ENCODE measurements at places on chromosomes 12 and 14.

DNA sequence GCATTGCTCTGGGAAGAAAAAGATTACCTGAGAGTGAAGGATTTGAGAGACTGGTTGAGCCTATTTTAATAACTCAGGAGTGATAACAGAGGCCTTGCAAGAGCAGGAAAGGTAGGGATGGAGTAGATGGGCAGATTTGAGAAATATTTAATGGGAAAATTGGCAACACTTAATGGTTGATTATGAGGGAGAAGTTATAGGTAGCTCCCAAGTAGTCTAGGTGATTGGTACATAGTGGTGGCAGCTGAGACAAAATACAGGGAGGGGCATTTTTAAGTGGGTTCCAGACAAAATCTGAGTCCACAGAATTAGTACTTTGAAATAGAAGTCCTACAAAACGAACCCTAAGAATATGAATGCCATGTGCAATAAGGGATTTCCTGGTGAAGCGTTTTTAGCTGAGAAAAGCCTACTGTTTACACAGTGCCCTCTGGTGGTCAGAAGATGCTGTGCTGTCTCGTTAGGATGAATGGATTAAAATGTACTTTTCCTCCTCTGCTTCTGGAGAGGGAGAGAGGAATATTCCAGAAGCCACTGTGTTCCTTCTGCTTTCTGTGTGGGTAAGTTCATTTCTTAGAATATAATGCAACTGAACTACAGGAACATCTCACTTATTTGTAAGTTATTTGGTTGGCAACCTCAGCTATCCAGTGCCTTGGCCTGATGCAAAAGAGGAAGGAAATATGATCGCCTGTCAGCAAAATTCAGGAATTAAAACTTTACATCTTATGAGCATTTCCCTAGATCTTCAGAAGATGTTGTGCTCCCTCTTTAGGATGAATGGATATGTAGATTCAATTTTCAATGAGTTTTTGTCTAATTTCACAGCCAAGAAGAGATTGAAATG is 6.5 kb downstream of the ZBTB1 start:
- DNase-seq: no peak

DNA sequence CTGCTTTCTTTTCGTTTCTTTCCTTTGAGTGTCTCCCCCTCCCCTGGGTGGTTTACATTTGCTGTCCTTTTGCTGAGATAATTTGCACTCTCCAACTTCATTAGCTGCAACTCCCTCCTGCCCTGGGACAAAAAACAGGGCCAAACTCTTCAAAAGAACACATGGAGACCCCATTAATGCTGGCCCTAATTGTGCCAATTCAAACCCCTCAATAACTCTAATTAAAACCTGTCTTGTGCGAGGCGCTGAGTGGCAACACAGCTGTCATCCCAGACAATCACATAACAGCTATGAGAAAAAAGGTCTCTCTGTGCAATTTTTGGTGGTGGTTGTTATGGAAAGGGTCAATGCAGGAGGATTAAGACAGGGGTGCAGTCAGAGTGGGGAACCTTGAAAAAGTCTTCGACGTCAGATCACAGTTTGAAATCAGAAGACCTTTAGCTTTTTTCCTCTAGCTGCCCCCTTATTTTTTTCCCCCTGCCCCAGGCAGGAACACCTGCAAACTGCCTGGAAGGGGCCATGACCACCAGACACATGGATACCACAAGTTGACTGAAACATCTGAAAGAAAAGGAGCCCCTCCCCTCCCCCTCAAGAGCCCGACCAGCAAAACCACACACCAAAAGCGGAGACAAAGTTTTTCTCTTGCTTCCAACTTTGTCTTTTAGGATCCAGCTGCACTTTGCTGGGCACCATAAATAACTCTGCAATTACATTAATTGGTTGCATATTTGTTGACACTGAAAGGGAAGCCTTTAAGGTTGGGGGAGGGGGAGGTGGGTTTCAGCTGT is 26.5 kb upstream of the SMOC1 start:
- DNase-seq: no peak

DNA sequence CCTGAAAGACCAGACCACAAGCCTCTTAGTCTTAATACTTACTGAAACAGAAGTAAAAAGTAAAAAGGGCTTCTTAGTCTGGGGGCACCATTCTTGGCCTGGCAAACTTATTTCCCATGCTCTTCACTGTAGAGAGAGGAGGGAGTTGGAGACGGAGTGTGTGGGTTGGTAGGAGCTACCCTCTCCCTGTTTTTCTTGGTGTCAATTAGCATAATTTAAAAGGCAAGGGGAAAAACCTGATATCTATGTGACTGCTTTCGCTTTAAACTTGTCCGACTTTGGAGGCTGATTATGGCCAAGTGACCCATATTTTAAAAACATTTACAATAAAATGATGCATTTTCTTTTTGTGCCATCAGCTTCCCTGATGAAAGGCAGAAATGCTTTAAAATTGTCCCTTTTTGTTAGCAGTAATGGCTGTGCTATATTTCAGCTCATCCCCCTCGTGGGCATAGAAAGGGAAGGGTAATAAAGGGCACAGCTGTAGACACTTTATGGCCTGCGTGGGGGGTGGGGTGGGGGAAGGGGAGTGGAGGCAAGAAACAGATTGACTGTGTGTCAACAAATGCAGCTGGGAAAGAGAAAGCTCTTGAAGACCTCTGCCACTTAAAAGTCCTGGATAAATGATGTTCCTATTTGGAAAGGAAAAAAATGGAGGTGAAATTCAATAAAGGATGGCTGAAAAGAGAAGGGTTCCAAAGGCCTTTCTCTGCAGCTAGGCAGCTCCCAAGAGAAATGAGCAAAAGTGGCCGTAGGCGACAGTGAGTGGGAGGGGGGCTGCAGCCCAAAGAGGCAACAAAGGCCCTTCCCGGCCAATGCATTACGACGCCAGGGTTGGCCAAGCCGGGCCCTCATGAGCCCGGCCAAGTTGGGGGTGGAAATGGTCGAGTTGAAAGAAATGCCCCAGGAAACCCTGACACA is 57.5 kb upstream of the TMEM263 start:
- DNase-seq: no peak

GRCh38 chr14:96126783-96127271 is 77.8 kb upstream of the BDKRB2 start:
- no peak for DNase-seq

DNA sequence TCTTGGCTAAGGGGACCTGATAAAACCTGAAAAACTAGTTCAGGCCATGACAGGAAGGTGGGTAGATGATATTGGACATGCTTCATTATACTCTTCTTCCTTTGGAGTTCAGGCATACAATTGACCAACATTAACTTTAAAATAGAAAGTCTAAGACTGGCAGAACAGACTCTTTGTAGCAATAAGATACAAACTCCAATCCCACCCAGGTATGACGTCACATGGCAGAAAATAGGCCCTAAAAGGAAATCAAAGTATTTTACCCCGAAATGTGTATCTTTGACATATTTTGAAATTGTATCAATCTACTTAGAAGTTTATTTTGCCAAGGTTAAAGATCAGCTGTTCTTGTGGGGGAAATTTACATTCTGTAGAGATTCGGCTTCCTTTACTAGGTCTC is 198.1 kb upstream of the LRIG3 start:
- no peak for DNase-seq

DNA sequence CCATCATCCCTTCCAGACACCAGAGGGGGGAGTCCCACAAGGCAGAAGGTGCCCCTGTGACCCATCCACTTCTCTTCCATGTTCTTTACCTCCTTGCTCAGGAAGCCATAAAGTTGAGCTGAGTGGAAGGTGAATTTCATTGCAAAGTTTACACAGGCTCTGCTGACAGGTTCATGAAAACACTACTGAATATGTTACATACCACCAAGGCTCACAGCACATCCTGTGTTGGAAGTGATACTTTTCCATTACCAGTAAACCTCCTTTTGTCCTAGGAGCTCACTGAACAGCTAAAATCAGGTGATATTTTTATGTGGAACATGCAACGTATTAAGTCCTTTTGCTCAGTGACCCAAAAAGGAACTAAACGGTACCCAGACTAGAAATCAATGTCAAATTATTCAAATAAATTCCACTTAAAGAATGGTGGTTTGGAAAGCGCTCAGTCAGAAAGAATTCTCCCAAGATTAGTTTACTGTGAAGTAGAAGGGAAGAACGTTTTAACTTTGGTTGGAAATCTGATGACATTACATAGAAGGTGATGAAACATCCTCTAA is 196.2 kb upstream of the NUDT4 start:
- DNase-seq: no peak

GRCh38 chr12:46267575-46267824 is 1.3 kb downstream of the SLC38A1 start:
- no peak for DNase-seq

- DNase-seq: no peak
These were observed 216.2 kb upstream of the PLEKHG7 start for GRCh38 chr12:92486443-92487137.

DNA sequence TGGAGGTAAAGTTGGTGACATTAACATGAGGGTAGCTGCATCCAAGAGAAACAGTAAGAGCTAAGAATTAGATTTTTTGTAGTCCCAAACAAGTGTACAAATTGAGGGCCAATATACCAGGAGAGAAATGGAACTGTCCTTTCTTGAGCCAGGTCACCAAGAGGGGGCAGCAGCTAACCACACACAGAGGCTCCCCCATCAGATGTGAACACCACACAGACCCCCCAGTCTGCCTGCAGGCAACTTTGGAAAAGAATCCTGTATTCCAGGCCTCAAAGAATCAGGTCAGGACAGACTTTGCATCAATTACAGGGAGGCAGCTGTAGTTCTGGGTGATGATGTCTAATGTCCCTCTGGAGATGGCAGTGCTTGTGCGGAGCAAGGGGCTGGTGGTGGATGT is 77.9 kb downstream of the SPTB start:
- no peak for DNase-seq

- no peak for DNase-seq
These were observed 20.5 kb downstream of the SLC11A2 start for GRCh38 chr12:51005671-51006070.

DNA sequence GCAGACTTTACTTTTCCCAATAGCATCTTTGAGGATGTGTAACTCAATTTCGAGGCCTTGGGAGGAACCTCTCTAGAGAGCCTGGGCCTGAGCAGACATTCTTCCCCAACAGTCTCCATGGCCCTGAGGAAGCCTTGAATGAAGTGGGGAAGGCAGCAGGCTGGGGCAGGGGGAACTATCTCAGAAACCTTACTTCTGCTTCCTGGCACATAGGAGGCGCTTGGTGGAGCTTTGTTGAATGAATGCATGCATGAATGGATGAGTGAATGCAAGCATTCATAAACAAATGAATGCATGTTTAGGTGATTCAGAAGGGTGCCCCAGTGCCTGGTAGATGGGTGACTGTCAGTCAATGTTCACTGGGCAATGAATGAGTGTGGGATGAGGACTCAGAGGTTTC is 58.3 kb downstream of the GALNT16 start:
- DNase-seq: no peak

- DNase-seq: no peak
These were observed 136.8 kb downstream of the ADGRD1 start for GRCh38 chr12:131090274-131091210.

- DNase-seq: no peak
These were observed 23.2 kb upstream of the CCNT1 start for GRCh38 chr12:48739618-48740269.

DNA sequence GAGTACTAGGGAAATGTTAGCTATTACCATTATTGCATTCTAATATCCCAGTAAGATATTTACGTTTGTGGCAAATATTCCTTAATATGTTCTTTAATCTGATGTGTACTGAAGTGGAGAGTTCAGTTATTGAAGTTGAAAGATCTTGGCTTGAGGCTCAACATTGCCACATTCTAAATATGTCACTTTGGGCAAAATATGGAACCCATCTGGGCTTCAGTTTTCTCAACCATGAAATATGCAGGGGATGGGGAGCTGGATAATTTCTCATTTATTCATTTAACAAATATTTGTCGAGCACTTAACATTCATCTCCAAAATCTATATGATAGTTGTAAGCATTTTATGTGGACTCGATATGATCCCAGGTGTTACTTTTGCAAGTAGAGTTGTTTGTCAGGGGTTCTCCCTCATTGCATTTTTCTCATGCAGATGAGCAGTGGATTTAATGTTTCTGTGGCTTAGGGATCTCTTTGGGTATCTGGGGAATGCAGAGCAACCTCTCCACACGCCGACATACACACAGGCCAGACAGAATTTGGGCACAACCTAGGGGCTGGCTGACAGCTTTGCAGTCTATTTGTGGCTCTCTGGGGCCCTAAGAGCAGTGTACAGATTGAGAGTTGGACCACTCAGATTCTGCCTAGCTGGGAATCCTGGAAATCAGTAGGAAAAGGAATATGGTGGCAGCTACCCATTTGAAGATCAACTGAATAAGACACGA is 26.6 kb upstream of the APPL2 start:
- DNase-seq: no peak

DNA sequence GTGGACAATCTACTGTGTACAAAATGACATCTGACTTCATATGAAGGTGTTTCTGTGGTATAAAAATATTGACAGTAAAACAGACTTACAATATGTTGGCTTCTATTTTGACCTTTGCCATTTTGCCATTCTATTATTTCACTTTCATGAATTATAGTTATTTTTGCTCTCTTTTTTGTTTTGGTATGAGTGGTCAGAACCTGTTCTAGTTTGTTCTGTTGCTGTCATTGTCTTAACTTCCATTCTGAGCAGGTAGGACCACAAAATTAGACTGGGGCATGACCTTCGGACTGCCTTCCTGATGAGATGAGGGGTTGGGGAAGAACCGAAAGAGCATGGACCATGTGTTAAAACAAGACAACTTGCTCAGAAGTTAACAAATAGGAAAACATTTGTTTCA is 36.5 kb upstream of the IFNG-AS1 start:
- no peak for DNase-seq

- DNase-seq: no peak
These were observed 293.9 kb downstream of the FBXL14 start for GRCh38 chr12:1300460-1300859.

- no peak for DNase-seq
These were observed 162.1 kb downstream of the OTOGL start for GRCh38 chr12:80261403-80261802.

DNA sequence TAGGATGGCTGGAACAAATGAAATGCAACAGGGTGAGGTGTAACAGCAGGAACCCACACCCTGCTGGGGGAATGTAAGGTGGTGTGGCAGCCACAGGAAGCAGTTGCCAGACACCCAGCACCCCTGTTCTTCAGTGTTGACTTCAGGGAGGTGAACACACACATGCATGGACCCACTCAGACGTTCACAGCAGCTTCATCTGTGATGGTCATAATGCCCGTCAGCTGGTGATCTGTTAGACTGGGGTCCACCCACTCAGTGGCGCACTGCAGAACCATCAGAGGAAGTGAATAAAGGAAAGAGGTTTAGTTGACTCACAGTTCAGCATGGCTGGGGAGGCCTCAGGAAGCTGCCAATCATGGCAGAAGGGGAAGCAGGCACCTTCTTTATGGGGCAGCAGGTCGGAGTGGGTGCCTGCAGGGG is 22.7 kb upstream of the TEX22 start:
- DNase-seq: no peak

- no peak for DNase-seq
These were observed 21.2 kb downstream of the CALCOCO1 start for GRCh38 chr12:53706080-53706479.

DNA sequence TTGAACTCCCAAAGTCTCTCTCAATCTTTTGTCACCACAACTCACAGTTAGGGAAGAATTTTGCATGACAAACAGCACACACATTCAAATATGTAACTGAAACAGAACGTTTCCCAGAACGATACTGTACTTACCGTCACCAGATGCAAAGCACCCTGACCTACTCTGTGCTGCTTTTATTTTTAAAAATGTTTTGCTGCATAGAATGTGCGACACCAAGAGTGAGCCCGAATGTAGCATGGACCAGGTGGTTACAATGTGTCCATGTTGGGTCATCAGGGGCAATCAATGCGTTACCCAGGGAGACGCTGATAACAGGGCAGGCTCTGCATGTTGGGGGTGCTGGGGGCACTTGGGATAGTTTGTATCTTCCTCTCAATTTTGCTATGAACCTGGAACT is 14.6 kb upstream of the EIF5 start:
- DNase-seq: no peak

Data from SIG-M5 (cell line).